ENCODE measurements at places on chromosomes 7 and 10. TPM values are rescaled to one million over a fixed set of nuclear protein-coding genes. Genes with fewer than 3 reads are reported as not detected.

Gene TFR2
- 12.4 TPM for total RNA-seq

Gene CLCN1
- total RNA-seq: 0.07 TPM

Gene VWDE
- total RNA-seq: 2.2 TPM

Gene DRGX
- not detected for total RNA-seq

Gene SPDYE8
- total RNA-seq: not detected

Gene NEBL
- total RNA-seq: 0.04 TPM

Gene ATRNL1
- 0.21 TPM for total RNA-seq

Gene SPDYE1
- total RNA-seq: not detected

Gene CRYGN
- not detected for total RNA-seq

Gene PVRIG
- 27.7 TPM for total RNA-seq

Gene STEAP2
- total RNA-seq: not detected

Gene VAX1
- not detected for total RNA-seq

Gene NUTM2A
- 0.39 TPM for total RNA-seq

Gene KNDC1
- not detected for total RNA-seq

Gene ZNF736
- 23.5 TPM for total RNA-seq

Gene GCK
- 1.3 TPM for total RNA-seq

Gene LAMB1
- total RNA-seq: 0.16 TPM

Gene CDK1
- 138 TPM for total RNA-seq

Gene RAPGEF5
- total RNA-seq: 1.5 TPM

Gene FAM25A
- total RNA-seq: not detected

Gene C10orf105
- 0.40 TPM for total RNA-seq

Gene SFTPA1
- total RNA-seq: not detected

Gene SPDYE11
- not detected for total RNA-seq

Gene CRPPA
- 1.4 TPM for total RNA-seq

Gene NODAL
- total RNA-seq: not detected

All from activated CD4-positive, alpha-beta T cell treated with anti-CD3 and anti-CD28 coated beads for 36 hours (primary cell).